ENCODE measurements at places on chromosomes 11 and 22.
A peak's percentile ranks its signal among the peaks of the same experiment; 100 is the strongest.

GRCh38 chr11:82899186-82899820, 927 bp downstream of the PRCP start:
- DNase-seq = no peak

GRCh38 chr11:112511911-112512310, 251.3 kb upstream of the PLET1 start:
- no peak for DNase-seq

GRCh38 chr22:22201930-22202343, 42.6 kb upstream of the VPREB1 start:
- DNase-seq = no peak

DNA sequence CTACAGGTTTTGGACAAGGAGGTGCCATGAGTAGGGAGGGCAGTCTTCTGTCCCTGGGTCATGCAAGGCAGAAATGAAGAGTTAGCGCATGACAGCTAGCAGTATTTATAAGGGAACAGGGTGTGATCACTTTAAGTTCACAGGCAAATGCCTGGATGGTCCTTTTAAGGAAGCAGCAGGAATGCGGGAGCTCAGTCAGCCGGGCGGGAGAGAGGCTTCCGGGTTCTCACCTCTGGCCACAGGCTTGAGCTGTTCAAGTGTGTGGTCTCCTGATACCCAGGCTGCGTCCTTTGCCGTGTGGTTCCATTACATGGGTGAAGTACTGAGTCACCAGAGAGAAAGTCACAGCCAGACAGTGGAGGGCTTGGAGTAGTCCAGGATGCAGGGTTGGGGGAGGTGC, 105.4 kb downstream of the BCR start:
- DNase-seq = no peak

GRCh38 chr11:126383339-126384335, 28.2 kb downstream of the ST3GAL4 start:
- DNase-seq = no peak

- DNase-seq = no peak
Measured at GRCh38 chr11:90326647-90327046, 103.8 kb upstream of the CHORDC1 start.

DNA sequence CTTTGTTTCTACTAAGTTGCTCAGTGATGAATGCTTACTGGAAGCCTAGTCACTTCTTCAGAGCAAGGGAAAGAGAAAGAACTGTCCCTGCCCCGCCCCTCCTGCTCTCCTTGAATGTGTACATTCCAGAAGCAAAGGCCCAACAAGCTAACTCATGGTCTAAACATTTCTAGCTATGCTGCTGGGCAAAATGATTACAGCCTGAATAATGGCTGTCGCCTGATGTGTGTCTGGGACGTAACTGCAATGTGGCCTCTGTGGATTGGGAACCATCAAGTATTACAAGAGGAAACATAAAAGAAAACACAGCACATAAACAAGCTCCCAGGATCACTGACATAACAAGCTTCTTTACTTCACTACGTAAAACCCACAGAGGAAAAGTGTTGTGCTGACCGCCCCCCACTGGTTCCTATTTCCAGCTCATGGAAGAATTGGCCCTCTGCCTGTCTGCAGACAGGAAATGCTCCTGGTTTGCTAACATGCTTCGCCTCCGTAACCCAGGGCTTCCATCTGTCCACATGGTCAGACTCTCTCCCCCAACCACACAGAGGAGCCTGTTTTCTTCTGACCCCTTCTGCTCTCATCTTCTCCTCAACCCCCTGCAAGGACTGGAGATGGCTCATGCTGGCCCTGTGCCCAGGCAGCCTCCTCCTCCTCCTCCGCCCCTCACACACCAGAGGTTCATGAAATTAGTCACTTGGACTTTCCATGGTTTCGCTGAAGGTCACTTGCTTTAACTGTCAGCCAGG, 187.2 kb downstream of the MAML2 start:
- DNase-seq = peak; percentile 96

- DNase-seq = no peak
Measured at GRCh38 chr11:92527467-92527866, 302.8 kb downstream of the FAT3 start.

- DNase-seq = no peak
Measured at GRCh38 chr11:95711945-95712221, 77.7 kb downstream of the FAM76B start.

DNA sequence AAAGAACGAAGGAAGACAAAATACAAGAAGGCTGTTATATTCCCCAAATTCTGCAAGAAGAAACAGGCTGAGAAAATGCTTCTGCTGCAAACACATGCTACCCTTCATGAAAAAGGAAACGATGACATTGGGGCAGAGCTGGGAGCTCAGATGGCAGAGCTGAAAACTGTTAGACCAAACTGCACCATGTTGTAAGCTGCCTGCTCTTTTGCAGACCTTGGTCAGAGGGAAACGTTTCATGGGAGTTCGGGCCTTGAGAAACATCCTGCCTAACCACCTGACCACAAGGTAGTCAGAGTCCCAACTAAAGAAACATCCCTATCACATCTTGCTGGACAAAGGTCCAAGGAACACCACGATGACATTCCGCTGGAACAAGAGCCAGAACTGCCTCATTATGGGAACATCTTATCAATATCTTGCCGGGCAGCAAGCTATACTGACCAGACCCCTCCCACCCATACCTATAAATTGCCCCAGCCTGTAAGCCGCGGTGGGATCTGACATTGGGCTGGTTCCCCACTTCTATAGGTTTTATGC, 110.7 kb upstream of the CTSC start:
- DNase-seq = no peak

DNA sequence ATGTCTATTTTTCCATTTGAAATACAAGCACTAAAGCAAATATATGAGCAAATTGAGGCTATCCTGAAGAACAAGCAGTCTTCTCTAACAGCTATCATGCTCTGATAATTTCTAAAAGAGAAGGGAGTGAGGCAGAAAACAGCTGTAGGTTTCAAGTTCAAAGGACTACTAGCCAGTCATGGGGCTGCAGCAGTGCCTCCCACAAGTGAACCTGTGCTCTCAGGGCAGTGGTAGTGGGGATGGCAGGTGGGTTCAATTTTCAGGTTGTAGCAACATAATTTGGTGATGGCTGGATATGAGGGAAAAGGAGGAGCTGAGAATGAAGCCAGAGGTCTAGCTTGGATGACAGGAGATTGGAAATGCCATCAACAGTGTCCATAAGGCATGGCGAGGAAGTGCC, 93.5 kb upstream of the ARHGAP20 start:
- no peak for DNase-seq

GRCh38 chr22:16568425-16568758, 24.2 kb downstream of the CCT8L2 start:
- DNase-seq = no peak

DNA sequence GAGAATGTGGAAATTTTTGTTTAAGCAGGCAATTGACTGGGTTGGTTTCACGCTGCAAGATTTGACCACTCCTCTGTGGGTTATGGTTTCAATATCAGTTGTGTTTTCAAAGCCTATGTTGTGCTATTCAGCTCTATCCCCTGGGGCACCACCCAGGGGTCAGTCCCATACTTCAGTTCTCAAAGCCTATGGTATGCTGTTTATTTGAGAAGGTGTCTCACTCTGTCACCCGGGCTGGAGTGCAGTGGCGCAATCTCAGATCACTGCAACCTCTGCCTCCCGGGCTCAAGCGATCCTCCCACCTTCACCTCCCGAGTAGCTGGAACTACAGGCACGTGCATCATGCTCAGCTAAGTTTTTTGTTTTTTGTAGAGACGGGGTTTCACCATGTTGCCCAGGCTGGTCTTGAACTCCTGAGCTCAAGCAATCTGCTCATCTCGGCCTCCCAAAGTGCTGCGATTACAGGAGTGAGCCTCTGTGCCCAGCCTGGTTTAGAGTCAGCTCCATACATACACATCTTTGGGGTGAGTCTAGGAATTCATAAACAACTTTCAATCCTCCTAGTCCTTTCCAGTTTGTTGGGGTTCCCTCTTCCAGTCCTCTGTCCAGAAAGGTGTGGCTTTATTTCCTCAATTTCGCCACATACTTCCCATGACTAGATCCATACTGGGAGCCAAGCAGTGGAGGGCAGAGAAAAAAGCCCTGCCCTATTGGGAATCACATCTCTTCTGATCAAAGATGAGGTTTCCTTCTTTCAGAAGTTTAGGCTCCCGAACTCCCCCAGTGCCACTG, 35.0 kb upstream of the MAPK1 start:
- DNase-seq = no peak

- DNase-seq = no peak
Measured at GRCh38 chr11:28878025-28878424, 769.8 kb downstream of the METTL15 start.

- no peak for DNase-seq
Measured at GRCh38 chr11:88122956-88123355, 52.3 kb downstream of the RAB38 start.

- no peak for DNase-seq
Measured at GRCh38 chr11:93249459-93250220, 51.8 kb upstream of the SLC36A4 start.

DNA sequence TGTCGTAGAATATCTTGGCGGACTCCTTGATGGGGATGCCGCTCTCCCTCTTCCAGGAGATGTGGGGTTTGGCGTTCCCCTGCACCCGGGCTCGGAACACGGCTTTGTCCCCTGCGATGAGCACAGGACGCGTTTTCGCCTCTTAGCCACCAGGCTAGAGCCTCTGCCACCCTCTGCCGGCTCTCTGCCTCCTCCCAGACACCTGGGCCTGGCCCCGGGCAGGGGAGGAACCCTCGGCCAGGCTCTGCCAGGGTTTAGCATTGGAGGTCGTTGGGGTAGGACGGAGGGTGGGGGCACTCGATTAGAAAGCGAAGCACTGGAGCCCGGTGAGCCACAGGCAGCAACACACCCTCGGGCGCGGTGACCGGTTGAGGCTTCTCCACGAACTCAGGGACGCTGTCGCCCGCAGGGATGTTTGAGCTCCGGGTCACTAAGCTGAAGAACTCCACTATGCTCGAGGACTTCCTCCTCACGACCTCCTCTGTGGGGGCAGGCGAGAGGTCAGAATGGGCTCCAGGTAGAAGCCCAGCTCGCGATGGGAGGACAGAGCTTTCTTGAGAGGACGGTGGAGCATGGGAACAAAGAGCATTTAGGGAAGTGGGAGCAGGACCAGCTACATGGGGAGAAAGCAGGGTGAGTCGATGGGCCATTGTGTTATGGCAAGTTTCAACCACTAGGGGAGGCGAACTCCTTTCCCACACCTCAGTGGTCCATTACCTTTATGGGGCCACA, 4.3 kb downstream of the IGSF22 start:
- DNase-seq = peak; percentile 67

GRCh38 chr11:65454311-65454695, 31.7 kb downstream of the NEAT1 start:
- DNase-seq = no peak

GRCh38 chr11:2419638-2420501, 19.3 kb downstream of the TSSC4 start:
- DNase-seq = peak; percentile 83

GRCh38 chr22:23183061-23183698, 2.9 kb downstream of the BCR start:
- DNase-seq = no peak

GRCh38 chr11:82560836-82561235, 172.8 kb downstream of the FAM181B start:
- DNase-seq = peak; percentile 44

DNA sequence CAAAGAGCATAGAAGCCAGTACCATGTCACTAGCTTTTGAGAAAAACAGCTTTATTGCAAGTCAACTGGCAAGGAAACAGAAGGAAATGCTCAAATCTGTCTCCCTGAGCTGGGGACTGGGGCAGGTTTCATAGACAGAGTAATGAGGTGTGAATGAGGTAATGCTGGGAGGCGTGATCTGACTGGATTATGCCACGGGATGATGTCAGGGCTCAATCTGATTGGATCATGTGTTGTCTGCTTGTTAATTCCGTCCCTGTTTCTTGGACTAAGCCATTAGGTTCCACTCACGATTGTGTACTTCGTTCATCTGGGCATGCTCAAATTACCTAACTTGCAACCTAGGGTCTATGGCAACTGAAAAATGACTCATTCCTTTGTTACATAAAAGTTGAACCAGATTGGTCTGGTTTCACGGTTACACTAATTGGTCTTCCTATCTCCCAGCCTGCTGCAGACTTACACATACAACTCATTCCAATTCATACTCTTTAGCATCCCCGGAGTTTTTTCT, 20.2 kb upstream of the OR10A5 start:
- DNase-seq = no peak

GRCh38 chr11:85805387-85805786, 5.6 kb downstream of the SYTL2 start:
- no peak for DNase-seq

GRCh38 chr11:16157327-16157726, 199.0 kb downstream of the SOX6 start:
- no peak for DNase-seq

Data from suppressor macrophage treated with lipopolysaccharide for 4 hours (primary cell).